ENCODE measurements at places on chromosomes 3 and 15.

DNA sequence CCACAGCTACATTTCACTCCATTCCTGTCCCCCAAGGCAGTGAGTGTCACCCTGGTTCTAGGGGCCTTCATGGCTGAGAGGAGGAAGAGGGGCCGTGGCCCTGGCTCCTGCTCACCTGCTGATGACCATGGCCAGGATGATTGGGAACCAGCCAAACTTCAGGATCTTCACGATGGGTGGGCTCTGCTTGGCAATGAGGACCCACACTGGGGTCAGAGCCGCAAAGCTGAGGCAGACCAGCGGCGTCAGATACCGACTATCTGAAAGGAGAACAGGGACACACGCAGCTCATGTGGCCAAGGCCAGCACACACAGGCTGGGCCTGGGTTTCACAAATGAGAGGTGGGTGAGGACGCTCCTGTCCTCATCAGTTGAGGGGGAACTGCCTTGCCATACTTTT is 47.6 kb downstream of the ROPN1B start:
- no peak for DNase-seq

DNA sequence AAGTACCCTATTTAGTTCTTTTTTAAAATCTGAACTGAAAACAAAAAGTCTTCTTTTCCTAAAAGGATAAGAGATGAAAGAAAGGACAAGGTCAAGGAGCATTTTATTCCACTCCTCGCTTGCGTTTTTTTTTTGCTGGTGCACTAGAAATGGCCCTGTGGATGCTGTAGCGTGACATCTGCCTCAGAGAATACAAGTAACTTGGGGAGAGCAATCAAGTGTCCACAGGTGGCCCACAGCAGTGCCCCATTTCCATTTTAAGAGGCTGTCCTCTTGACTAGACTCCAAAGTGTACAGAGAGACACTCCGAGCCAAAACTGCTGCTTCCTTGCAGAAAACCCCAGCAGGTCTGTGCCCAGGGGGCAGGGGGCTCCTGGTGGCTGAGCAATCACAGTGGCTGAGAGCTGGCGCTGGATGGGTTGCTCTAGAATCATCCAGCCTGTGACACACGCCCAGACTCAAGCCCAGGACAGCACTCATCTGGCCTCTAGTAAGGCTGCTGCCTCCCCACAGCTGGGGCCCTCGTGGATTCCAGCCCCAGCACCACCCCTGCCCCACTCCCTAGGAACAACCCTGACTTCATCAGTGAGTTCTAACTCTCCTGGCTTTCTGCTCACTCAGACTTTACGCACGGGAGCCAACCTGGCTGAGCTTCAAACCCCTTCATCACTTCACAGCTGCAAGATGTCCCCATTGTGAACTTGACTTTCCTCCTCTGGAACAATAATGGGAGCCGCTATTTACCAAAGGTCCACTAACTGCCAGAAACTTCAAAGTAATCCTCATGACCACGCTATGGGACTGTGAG is 71.1 kb upstream of the SPATA12 start:
- DNase-seq: no peak

DNA sequence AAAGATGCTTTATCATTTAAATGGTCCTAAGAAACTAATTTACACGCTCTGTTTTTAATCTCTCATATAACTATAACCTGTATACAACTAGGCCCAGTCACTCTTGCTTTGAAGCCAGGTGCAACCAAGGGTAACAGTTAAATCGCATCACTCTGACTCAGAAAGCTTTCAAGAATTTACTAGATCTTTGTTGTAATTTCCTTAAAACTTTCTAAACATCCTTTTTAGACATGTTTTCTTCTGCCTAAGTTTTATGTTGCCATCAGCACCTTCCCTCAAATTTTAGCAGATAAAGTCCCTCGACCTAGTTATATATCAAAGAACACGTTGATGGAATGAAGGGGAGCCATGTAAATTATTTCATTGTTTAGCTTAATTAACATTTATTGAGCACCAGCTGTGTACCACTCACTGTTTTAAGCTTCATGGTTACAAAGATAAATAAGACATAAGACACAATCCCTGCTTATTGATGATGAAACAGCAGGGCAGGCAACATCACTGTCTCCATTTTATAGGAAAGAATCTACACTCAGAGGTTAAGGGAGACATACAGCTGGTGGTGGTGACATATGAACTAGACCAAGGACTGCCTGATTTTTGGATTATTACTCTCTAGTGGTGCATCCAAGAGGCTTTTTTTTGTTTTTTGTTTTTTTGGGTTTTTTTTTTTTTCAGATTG is 101.0 kb downstream of the CD200R1L start:
- DNase-seq: no peak

GRCh38 chr3:156273111-156273694 is 152.8 kb downstream of the KCNAB1 start:
- no peak for DNase-seq

- no peak for DNase-seq
These were observed 83.6 kb downstream of the NCEH1 start for GRCh38 chr3:172627057-172627809.

- DNase-seq: no peak
These were observed 52.4 kb downstream of the IL1RAP start for GRCh38 chr3:190566043-190566933.

DNA sequence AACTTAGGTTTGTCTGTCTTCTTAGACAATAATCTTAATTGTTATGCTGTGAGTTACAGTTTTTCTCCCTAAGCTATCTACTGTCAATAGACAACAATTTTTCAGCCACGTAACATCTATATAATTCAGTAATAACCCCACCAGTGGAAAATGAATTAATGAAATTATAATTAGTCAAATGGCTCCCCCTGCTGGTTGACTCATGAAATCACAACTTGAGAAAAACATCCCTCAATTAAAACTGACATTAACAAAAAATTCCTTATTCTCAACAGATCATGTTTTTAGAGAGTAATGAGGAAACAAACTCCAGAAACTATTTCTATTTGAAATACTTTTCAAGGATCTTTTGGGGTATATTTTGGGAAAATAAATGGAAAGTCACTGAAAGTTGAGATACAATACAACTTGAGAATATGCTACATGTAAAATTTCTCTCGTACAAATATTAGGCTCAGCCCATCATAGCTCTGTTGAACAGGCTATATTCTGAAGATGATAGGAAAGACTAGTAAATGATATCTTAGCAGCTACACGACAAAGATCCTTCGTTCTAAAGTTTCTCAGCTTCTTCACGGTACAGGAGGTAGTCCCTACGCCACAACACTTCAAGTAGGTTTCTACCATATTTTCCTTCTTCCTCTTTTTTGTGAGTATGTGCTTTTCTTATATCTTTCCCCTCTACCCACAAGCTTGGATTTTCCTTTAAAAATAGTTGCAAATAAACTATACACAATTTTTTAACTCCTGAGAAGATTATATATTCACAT is 20.7 kb downstream of the PPP1R2 start:
- DNase-seq: peak; percentile 8
